ENCODE measurements at places on chromosomes 3 and 15.

DNA sequence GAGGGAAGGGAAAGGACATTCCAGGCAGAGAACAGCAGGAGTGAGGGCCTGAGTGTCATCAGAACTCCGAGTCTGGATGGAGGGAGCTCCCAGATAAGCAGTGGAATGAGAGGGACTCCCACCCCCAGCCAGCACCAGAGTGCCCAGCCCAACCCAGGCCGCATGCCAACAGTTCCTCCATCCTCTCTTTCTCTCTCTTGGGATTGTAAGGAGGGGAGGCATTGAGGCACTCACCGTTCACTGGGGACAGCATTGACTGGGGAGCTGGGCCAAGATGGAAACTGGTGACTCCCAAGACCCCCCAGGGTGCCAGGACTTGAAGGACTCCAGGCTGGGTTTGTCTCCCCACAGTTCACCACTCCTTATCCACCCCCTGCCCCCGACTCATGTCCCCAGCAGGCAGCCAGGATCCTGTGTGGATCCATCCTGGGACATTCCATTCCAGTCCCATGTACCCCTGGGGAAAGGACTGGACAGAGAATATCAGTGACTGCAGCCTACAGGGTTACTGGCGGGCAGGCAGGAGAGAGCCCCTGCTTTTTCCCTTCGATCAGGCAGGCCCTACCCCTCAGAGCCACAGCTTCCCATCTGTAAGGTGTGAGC, 15.7 kb downstream of the PTH1R start:
- DNase-seq = no peak

- no peak for DNase-seq
Measured at GRCh38 chr3:159775372-159775961, 213.2 kb upstream of the IL12A start.

GRCh38 chr15:81190922-81191507, 5.7 kb upstream of the IL16 start:
- DNase-seq = no peak

- no peak for DNase-seq
Measured at GRCh38 chr15:46077220-46077619, 442.4 kb downstream of the SQOR start.

DNA sequence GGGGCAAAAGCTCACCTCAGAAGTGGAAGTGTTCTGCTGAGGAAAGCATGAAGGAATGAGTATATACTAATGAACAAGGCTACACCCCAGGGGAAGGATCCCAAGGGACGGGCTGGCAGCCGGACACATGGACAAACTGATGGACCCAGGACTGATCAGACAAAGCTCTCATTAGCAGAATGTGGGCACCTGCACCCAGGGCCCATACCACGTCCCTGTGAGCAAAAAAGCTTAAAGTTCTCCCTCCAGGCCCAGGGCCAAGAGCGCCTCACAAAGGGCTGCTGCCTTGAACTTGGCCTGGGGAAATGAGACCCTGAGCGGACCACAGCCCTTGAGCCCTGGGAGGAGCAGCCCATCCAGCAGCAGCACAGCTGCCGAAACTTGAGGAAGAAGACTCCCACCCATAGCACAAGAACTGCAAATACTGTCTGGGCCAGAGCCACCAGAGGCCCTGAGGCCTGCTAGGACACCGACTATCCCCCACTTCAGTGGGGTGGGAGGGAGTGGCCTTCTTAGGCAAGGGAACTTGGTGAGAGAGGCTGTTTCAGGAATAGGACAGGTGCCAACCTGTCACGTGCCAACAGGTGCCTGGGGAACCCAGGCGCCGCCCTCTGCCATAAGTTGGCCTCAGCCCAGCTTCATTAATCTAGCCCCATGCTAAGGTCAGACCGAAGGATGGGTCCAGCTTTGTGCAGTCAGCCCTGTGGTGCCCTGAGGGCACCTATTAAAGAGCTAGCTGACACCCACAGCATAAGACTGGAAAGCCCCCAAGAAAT, 2.3 kb upstream of the GMPPB start:
- DNase-seq = peak; percentile 23

- no peak for DNase-seq
Measured at GRCh38 chr15:74804935-74805334, 7.7 kb upstream of the LMAN1L start.

DNA sequence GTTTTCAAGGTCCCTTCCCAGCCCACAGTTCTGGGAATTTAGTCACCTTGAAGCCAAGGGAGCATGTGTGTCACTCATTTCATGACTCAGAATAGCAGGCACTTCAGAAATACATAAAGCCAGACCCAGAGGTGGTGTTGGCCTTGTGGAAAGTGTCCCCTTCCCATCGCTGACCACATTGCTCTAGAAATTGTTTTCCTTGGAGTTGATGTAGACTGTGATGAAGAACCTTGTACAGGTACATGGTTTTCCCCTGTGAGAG, 158.8 kb downstream of the SLCO3A1 start:
- no peak for DNase-seq

DNA sequence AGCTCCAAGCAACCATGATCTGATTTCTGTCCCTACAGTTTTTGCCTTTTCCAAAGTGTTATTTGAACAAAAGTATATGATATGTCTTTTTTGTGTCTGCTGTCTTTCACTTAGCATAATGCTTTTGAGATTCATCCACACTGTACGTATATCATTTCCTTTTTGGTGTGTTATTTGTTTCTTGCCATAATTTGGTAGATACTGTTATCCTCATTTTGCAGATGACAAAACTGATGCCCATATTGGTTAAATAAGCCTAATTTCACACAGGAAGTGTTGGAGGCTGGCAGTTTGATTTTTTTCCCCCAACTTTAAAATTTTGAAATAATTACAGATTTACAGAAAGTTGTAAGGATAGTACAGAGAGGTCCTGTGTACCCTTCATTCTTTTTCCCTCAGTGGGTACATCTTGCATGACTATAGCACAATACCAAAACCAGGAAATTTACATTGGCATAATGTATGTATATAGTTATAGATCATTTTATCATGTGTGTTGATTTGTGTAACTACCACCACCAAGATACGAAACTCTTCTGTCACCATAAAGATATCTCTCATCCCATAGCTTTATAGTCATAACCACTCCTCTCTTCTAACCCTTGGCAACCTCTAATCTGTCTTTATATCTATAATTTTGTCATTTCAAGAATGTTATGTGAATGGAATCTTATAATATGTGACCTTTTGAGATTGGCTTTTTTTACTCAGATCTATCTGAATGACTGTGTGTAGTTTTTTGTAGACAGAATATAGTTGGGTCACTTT, 55.6 kb downstream of the RASA2 start:
- no peak for DNase-seq

- DNase-seq = peak; percentile 71
Measured at GRCh38 chr3:143775459-143775858, 72.8 kb downstream of the SLC9A9 start.

- DNase-seq = no peak
Measured at GRCh38 chr3:101068876-101069606, 75.8 kb upstream of the ABI3BP start.

- no peak for DNase-seq
Measured at GRCh38 chr15:97688886-97689285, 271.6 kb upstream of the ARRDC4 start.

DNA sequence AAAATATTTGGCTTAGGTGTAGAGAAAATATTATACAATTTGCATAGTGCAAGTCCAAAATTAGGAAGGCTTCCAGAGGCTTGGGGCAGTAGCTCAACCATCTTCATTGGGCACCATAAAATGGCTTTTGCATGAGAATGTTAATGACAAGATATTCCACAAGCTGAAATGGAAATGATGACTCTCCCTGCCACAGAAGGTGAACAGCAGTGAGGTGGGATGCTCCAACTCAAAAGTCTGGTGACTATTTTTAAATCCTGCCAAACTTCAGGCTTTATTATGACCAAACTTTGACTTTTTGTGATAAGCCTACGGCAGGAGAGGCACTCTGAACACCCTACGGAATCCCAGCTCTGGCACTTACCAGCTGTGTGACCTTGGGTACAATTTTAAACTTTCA, 37.6 kb downstream of the ARHGEF3 start:
- no peak for DNase-seq

- DNase-seq = no peak
Measured at GRCh38 chr3:10695595-10696285, 120.3 kb upstream of the SLC6A11 start.

DNA sequence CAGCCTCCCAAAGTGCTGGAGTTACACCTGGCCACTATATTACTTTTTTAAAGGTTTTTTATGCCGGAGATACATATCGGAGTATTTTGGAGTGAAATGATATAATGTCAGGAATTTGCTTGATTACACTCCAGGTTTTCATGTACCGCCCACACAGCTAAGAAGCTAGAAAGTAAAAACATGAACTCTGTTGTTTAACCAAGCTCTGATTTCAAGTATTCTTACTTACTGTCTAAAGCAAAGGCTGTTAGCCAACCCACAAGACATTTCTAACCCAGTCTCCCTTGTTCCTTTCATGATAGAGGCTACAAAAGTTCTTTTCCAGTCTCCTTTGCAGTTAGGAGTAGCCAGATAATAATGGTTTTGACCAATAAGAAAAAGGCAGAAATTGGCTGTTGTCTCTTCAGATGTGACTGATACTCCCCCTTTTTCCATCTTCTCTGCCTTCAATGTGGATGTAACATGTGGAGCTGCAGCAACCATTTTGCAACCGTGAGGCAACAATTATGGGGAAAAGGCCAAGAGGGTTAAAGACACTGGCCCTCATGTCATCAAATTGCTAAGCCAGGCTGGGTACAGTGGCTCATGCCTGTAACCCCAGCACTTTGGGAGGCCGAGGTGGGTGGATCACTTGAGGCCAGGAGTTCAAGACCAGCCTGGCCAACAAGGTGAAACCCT, 6.1 kb upstream of the CP start:
- no peak for DNase-seq

- DNase-seq = no peak
Measured at GRCh38 chr15:57921371-57921770, 144.1 kb downstream of the ALDH1A2 start.
